ENCODE measurements at places on chromosomes 11 and 22.
A peak's percentile ranks its signal among the peaks of the same experiment; 100 is the strongest.

- DNase-seq, result no peak
Observed at GRCh38 chr11:128964463-128964930, 21.8 kb upstream of the TP53AIP1 start.

GRCh38 chr11:1117992-1118391 is 39.8 kb upstream of the MUC5AC start:
- DNase-seq, result no peak

- DNase-seq, result no peak
Observed at GRCh38 chr11:73206801-73207200, 11.3 kb upstream of the P2RY2 start.

- no peak for DNase-seq
Observed at GRCh38 chr11:75561426-75562047, 516 bp upstream of the SERPINH1 start.

DNA sequence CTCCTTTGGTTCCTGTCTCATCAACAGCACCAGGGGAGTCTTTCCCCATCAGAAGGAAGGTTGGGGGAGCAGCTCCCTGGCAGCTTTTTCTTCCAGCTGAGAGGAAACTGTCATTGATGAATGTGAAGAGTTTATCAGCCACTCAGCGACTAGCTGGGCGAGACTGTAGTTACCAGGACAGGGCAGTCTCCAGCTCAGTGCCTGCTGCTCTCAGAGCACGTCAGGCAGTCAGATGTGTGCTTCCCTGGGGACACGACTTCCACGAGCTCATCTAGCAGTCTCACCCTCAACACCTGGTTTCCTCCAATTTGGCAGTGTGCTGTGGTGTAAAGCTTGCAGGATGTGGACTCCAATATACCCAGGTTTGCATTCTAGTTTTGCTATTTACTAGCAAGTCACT is 12.5 kb upstream of the C1QTNF4 start:
- DNase-seq, result no peak

- DNase-seq, result no peak
Observed at GRCh38 chr11:100208207-100208606, 478.9 kb upstream of the ARHGAP42 start.

DNA sequence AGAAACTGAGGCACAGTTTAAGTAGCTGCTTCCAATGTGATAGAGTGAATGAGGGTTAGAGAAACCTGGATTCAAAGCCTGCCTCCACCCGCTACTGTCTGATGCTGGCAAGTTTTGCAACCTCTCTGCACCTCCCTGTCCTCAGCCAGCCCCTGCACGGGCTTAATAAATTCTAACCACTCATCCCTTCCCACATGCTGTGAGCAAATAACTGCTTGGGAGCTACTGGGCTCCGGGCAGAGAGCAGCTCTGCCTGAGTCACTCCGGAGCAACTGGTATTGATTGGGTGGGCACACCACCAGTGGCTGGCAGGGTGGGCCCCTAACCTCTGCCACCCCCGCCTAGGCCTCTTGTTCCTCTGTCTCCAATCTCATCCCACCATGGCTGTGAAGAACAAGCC is 104.3 kb upstream of the SYT13 start:
- no peak for DNase-seq

DNA sequence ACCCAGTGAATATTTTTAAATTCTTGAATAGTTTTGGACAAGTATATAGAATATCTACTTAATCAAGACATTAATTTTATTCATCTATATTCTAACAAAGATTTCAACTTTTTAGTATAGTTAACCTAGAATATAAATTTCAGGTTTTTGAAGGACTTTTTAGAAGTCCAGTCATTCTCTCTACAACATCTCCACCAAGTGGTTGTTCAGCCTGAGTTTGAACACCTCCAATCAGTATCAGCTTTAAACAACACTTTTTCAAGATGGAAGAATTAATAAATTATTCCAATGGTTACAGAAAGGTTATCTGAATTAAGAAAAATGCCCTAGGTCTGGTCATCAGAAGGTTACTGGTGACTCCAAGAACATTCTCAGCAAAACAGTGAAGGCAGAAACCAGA is 31.8 kb downstream of the EIF3M start:
- DNase-seq, result no peak

DNA sequence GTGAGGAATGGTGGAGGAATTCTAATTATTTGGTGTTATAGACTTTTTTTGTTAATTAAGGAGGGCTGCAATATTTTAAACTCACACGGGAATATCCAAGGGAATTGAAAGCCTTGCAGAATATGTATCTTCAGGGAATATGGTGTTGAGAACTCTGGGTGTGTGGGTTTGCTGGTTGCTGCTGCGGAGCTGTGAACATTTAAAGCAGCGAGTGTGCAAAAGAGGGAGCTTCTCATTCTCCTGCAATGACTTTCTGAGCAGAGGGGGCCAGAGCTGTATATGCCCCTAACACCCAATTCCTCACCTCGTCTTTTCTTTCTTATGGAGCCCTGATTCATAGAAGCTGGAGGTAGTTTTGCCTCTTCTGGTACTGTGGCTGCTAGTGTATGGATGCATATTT is 217.7 kb downstream of the HIPK3 start:
- no peak for DNase-seq

DNA sequence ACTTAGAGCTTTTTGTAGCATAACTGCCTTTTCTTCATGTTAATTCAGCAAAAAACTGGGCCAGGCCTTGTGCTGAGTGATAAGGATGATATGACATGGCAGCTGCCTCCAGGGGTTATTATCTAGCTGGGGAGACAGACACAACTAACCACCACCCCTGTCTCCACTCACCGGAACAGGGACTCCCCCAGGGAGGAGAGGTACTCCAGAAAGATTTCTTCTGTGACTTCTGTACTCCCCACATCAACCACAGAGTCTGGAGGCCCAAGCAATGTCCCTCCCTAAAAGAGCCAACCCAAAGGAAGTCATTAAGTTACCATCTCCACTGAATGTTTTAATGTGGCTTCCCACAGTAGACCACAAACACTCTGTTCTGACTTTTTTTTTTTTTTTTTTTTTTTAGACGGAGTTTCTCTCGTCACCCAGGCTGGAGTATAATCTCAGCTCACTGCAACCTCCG is 14.3 kb upstream of the PMM1 start:
- DNase-seq, result no peak

GRCh38 chr22:50305923-50306566 is 1.4 kb downstream of the PLXNB2 start:
- no peak for DNase-seq

- DNase-seq, result no peak
Observed at GRCh38 chr11:60182541-60183330, at the start of gene MS4A6A. TSS of gene MS4A6A (minus strand) at chr11:60183083. CDS start at chr11:60181727, 1,356 bp downstream.

- no peak for DNase-seq
Observed at GRCh38 chr11:68845351-68846002, 3.8 kb upstream of the CPT1A start.

- no peak for DNase-seq
Observed at GRCh38 chr11:6307876-6308275, 12.4 kb downstream of the CAVIN3 start.

- DNase-seq, result no peak
Observed at GRCh38 chr11:134543241-134543640, 131.2 kb upstream of the B3GAT1 start.

DNA sequence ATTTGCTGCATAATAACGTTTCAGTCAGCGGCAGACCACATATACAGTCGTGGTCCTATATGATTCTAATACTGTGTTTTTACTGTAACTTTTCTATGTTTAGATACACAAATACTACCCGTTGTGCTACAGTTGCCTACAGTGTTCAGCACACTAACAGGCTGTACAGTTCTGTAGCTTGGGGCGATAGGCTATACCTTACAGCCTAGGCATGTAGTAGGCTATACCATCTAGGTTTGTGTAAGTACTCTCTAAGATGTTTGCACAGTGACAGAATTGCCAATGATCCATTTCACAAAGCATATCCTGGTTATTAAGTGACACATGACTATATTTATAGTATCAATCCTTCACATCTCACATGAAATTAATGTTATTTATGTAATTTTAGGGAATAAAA is 78.2 kb downstream of the YAP1 start:
- DNase-seq, result no peak

DNA sequence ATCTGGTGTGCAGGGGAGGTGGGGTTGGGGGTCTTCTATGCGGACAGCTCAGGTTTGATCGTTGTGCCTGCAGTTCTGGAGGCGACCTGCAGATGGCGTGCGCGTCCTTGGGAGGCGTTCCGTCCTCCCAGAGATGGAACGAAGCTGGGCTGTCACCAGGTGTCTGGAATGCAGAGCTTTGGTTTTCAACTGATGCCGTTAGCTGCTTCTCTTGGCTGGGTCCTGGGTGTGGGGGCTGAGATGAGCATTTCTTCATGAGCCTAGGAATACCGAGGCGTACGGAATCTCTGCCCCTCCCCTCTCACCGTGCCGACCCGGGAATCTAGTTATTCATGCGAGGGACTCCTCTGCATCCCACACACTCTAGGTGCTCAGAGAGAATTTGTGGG is 98.6 kb downstream of the CEP164 start:
- DNase-seq, result peak; percentile 59

DNA sequence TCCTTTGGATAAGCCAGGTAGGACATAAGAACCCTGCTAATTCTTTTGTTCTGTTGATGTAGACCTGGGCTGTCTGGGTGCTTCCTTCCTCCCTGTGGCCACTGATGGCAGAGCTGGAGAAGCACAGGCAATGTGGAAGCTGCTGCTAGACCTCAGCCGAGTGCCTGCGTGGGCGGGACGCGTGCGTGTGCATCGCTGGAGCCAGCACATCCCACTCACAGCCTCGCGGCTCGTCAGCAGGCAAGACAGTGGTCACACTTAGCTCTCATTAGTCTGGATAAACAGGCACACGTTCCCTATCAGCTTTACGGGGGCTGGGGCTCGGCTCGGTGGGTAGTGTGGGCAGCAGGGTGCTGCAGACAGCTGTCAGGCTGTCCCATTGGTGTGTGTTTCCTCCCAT is 155.7 kb downstream of the GRIK4 start:
- DNase-seq, result no peak

DNA sequence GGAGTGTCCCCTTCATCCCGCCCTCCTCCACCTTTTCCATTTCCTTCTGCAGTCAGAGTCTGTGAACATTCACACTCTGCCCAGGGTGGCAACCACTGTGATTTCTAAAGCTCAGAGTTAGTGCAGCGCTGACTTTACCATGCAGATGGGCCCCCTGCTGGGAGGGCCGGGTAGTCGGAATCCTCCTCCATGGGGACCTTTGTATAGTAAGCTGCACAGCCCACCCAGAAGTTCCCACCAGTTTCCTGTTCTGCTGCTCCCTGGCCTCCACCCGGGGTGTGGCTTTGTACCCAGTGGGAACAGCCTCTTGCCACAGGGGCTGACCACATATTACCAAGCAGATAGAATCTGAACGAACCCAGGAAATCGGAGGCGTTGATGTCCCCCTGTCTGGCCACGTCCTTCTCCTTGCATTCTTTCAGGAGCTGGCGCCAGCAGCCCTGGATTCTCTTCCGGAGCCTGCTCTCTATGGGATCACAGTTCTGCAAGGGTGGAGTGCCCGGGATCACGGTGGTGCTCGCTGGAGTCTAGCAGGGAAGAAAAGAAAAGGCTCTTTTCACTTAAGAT is 125.3 kb downstream of the MPPED1 start:
- no peak for DNase-seq

DNA sequence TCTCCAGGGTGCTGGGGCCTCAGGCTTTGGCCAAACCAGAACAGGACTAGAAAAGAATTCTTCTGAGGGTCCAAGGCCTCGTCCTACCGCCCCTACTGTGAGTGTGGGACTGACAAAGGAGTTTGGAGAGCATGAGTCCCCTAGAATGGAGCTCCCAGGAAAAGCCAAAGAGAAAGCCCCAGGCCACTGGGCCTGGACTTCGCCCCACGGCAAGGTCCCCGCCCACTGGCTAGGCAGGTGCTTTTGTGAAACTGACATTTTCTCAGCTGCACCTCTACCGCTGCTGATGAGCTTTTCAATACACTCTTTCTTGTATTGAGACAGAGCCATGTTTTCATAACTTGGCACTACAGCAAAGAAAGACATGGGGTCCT is 9.7 kb upstream of the FGF3 start:
- DNase-seq, result no peak

GRCh38 chr11:114346709-114347141 is 50.5 kb downstream of the NNMT start:
- DNase-seq, result no peak

- no peak for DNase-seq
Observed at GRCh38 chr11:121904148-121904547, 211.9 kb downstream of the BLID start.

GRCh38 chr22:18024956-18025720 is 777 bp upstream of the MICAL3 start:
- no peak for DNase-seq

- no peak for DNase-seq
Observed at GRCh38 chr11:41237382-41237781, 222.1 kb downstream of the LRRC4C start.

DNA sequence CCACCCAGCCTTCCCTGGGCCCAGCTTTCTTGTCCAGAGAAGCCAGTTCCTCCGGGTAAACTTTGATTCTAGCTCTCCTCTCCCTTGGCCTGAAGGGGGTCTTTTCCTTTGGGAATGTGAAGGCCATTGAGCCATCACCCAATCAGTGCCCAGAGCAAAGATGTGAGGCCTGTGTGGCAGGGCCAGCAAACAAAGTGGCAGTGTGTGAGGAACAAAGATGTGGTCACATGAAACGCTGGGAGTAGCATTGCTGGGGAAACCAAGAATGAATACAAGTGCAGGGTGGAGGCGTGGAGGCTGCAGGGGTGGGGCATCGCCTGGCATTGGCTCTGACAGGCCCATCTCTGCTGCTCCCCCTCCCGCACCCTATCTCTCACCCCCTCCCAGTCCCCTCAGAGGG is 91.9 kb upstream of the BID start:
- DNase-seq, result no peak

- DNase-seq, result no peak
Observed at GRCh38 chr22:44738347-44738715, 14.0 kb upstream of the ARHGAP8 start.

- DNase-seq, result no peak
Observed at GRCh38 chr11:17443000-17443399, 33.6 kb downstream of the ABCC8 start.

GRCh38 chr11:8867931-8868631 is 42.9 kb upstream of the AKIP1 start:
- no peak for DNase-seq

- no peak for DNase-seq
Observed at GRCh38 chr22:41038732-41039131, 53.7 kb upstream of the EP300 start.

- no peak for DNase-seq
Observed at GRCh38 chr11:121253951-121254350, 38.6 kb upstream of the SC5D start.

- no peak for DNase-seq
Observed at GRCh38 chr11:19428206-19429002, 187.7 kb upstream of the E2F8 start.

DNA sequence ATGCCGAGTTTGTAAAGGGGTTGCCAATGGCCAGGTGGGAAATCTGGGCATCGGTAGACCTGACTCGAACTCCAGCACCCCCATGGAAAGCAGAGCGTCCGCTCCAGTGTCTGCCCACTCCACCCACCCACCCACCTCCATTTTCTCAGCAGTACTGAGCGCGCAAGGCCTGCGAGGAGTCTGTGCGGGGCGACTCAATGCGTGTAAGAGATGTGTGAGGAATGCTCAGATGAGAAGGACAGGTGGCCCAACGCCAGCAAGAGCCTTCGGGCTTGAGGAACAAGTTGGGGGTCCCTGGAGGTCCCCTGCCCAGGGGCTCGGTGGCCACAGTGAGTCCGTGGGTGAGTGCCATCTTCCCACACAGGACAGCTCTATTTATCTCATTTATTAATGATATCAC is 50.6 kb downstream of the CERK start:
- no peak for DNase-seq

- no peak for DNase-seq
Observed at GRCh38 chr11:61873588-61874376, 17.6 kb downstream of the FADS3 start.

GRCh38 chr11:80559942-80560341 is 1119.1 kb upstream of the TENM4 start:
- no peak for DNase-seq

- peak; percentile 4 for DNase-seq
Observed at GRCh38 chr11:74397501-74398243, 561 bp downstream of the PGM2L1 start.

Measured in stimulated activated CD8-positive, alpha-beta memory T cell treated with anti-CD3 and anti-CD28 coated beads, Interleukin-15, amount 100 ng/mL, for 1 hour (primary cell).